Right lobe of liver (tissue), 6 donors: ENCODE measurements at places on chromosomes 7 and 10. TPM values are rescaled to one million over a fixed set of nuclear protein-coding genes. Genes with fewer than 3 reads are reported as not detected.

DNA sequence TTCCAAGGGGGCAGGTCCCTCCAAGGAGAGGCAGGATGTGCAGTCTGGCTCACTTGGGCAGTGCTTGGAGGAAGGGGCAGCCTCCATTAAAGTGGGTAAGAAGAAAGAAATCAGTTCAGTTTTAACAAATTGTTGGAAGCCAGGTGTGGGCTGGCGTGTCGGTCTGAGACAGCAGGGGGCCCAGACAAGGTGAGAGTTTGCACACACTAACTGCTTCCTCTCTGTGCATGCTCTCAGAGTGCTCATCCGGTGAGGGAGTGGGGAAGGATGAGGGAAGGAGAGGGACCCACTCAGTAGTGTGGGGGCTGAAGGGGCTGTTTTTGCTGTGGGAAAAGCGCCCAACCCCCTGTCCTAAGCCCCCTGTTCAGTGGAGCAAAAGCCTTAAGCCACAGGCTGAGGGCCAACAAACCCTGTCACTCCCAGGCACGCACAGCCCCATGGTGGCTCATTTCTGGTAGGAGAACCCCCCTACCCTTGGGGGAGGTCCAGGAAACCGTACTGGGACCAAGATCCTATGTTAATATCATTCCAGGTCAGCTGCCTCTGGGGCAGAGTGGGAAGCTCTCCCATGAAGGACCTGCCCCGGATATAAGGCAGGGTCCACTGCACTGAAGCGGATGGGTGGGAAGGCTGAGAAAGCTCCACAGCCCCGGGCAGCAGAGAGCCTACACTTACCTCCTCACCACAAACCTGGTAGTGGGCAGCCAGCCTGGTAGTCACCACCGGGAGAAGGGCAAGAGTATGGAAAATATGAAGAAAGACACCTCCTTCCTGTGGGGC is 5.1 kb upstream of the PCBD1 start:
- DNase-seq: no peak

GRCh38 chr10:28869606-28870201 is 192.4 kb downstream of the BAMBI start:
- DNase-seq: no peak

GRCh38 chr7:2959103-2959680 is 84.5 kb downstream of the CARD11 start:
- no peak for DNase-seq

The WIPF3 gene
- total RNA-seq: 0.64 TPM
